ENCODE measurements at places on chromosomes 4 and X.
A peak's percentile ranks its signal among the peaks of the same experiment; 100 is the strongest.

DNA sequence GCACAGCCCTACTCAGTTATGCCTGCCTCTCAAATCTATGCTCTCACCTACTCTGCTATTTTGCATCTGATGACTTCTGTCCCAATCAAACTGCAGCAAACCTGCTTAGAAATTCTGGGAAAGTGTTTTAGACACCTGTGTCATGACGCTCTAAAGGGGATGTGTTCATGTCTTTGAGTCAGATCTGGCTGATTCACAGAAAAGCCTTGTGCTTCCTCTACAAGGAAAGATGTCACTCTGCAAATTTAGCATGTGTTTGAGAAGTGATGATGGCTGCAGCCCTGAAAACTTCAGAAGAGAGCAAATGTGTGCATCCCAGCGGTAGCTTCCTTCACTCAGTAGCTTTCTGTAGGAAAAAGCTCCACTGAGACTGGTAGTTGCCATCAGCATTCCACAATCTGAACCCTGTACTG lies 235.4 kb downstream of the MGST2 start:
- no peak for DNase-seq

DNA sequence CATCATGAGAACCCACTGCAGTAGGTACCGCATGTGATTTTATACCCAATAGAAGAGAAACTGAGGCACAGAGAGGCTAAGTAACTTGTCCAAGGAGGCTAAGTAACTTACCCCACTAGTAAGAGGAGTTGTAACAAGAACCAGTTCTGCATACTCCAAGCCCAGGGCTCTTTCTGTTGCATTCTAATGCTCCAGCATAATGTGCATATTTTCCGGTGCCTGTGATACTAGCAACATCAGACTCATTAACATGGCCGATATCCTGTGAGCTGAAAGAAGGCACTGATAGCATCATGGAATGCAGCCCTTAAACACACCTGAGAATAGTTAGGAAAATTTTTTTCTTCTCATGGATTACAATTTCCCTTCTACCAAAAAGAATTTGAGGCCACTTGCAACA lies 39.7 kb upstream of the KLF3 start:
- no peak for DNase-seq

DNA sequence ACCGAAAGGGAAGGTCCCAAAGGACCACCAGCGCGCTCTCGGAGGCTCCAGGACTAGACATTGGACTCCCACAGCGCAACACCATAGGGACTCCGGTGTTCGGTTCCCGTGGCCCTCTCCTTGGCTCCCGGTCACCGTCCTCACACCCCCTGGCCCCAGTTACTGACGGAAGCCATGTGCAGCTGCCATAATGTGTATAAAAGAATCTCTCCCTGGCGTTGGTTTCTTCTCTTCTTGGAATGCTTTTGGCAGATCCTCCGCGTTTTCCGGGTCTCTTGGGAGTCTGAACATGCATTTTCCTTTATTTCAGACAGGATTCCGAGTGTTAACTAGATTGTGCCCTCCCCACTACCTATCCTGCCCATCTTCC lies 69.8 kb downstream of the FBXO8 start:
- no peak for DNase-seq

DNA sequence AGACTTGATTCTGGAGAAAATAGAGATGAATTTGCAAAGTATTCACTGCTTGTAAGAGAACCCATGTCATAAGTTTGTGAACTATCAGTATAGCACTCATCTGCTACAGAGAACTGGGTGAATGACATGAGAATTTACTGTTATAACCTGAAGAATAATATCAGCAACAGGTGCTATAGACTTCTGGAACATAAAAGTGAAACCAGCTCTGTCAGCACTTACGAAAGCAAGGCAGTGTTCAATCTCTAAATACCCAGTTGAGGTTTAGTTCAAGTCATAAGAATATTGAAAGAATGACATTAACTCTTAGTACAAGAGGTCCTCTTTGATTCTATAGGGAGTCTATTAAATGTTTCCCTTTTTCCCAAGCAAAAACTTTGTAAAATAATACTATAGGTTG lies 232.9 kb upstream of the ANKRD50 start:
- DNase-seq: no peak

GRCh38 chr4:22552812-22553211 lies 36.9 kb upstream of the ADGRA3 start:
- no peak for DNase-seq

DNA sequence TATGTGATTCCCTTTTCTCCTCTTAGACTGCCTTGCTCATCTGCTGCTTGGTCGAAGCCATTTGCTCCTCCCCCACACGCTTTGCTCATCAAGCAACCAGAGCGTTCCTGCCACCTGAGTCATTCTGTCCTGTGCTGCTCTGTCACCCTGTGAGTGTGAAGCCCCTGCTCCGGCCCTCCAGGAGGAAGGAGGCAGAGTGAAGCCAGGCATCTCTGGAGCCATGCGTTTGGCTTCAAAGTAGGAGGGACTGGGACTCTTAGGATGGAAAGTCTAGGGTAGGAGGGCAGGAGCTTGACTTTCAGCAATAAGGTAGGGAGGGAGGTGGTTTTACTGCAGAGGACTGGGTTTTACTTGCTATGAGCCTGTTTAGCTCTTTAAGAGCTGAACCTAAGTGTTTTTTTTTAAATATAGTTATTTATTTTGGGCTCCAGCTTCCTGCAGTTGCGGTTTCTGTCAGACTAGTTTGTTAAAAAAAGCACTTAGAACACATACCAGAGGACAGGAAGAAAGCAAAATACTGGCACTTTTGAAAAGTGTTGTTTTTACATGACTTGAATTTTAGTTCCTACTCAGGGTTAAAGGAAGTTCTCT lies 63.6 kb downstream of the SPINK2 start:
- DNase-seq: peak; percentile 12

Data from psoas muscle (tissue), 8 donors.